ENCODE measurements at places on chromosomes 6 and 20.

GRCh38 chr6:110656492-110656891 is 158.8 kb downstream of the CDK19 start:
- H3K27ac ChIP-seq, result no peak overlapping the region
- H3K27me3 ChIP-seq, result no peaks in the 10 kb centered on the region
- no peak overlapping the region for H3K4me3 ChIP-seq
- H3K4me1 ChIP-seq, result no peaks in the 10 kb centered on the region
- H3K36me3 ChIP-seq, result no peaks in the 10 kb centered on the region
- no peak for DNase-seq

DNA sequence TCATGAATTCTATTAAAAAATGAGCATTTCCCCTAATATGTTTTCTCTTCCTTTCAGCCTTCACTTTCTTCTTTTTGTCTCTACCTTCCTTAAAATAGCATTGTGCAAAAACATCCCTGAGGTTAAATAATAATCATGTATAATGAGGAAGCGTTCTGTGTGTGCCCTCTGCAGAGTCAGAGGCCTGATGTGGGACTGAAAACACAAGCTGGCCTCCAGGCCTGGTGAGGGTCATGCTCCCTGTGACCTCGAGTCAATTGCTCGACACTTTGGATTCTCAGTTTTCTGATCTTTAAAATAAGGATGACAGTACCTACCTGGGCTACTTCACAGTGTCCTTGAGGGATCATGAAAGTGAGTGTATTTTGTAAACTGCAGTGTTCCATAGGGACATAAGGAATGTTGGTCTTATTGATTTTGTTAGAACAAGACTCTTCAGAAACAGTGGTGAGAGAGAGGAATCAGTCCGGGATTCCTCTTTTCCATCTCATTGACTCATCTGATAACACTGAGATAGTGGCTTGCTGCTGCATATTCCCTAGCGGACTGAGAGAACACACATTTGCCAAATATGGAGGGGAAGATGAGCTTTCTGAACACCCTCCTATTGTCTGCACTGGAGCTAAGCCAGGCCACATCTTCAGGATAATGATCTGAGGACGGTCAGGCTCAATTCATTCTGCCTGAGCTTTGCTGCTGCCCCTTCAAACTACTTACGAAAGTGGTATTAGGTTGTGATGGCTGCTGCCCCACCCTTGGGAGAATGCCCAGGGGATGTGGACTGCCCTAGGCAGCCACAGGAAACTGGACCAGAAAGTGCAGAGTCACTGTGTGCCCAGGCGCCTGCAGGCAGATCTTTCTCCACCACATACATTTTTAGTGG is 39.6 kb upstream of the PDE7B start:
- no peaks in the 10 kb centered on the region for H3K27me3 ChIP-seq
- H3K4me3 ChIP-seq, result no peak overlapping the region
- H3K4me1 ChIP-seq, result no peaks in the 10 kb centered on the region
- DNase-seq, result no peak
- H3K36me3 ChIP-seq, result no peaks in the 10 kb centered on the region

DNA sequence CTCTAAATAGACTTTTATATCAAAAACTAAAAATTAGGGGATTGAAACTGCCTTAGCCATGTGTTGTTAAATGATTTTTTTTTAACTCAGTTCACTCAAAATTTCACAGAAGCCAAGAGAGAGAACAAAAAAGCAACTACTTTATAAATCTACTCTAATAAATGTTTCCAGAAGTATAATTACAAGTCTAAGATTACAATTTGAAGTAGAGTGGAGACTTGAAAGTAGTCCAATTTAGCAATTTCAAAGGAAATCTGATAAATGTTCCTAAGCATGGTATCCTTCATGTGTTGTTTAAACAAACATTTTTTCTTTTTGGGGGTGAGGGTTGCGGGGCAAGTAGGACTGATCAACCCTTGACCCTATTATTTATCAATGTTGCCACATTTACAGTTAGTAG is 72.6 kb downstream of the PHIP start:
- H3K27me3 ChIP-seq, result no peaks in the 10 kb centered on the region
- no peaks in the 10 kb centered on the region for H3K4me1 ChIP-seq
- DNase-seq, result no peak

GRCh38 chr6:31131595-31131994 is 7.3 kb downstream of the PSORS1C2 start:
- no peak overlapping the region for H3K4me3 ChIP-seq
- DNase-seq, result no peak
- H3K27me3 ChIP-seq, result no peaks in the 10 kb centered on the region
- H3K4me1 ChIP-seq, result no peaks in the 10 kb centered on the region
- H3K27ac ChIP-seq, result no peak overlapping the region

DNA sequence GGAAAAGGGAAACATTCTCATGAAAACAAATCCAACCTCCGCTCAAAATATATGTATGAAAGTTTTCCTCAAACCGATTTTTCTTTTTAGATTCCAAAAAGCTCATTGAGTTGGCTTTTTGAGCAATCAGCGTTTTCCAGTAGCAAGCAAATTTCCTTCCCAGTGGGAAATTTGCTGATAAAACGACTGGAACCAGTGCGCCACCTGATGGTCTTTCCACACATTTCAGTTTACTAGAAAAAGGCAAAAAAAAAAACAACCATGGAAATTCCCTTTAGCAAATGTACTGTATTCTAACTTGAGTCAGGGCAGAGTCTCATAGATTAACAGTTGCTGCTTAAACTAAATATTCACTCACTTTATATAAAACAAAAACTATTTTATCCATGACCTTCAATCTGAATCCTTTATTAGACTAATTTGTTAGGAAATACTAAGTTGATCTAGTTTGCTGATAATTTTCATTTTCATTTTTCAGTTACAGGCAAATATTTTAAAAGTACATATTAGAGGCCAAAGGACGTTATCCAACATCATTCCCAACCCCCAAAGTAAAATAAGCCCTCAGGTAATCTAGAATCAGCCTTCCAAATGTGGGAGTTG is 271.5 kb downstream of the FOXA2 start:
- H3K27me3 ChIP-seq, result no peaks in the 10 kb centered on the region
- no peak overlapping the region for H3K4me3 ChIP-seq
- no peak overlapping the region for H3K27ac ChIP-seq
- no peaks in the 10 kb centered on the region for H3K4me1 ChIP-seq

DNA sequence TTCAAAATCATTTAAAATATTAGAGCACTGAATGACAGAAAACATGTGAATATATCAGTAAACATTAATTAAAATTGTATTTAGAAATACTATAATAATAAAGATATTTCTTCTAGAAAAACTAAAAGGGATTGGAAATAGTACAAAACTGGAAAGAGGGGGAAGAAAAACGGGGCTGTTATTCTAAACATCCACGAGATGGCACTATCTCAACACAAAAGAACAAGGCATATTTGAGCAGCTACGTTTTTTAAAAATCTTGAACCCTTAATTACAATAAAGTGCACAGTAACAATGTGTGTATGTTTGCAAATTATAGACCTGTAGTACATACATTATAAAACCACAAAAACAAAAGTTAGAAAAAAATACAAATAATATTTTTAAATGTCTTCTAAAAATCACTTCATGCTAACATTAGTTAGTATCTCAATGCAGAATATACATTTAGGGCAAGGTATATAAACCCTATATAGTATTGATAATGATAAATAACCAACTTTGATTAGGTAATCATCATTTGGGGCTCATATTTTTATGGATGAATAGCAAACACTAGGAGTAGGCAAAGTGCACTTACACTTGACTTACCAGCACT is 42.5 kb upstream of the PNISR start:
- H3K4me1 ChIP-seq, result no peaks in the 10 kb centered on the region
- H3K27me3 ChIP-seq, result no peaks in the 10 kb centered on the region
- no peaks in the 10 kb centered on the region for H3K36me3 ChIP-seq
- DNase-seq, result no peak
- H3K27ac ChIP-seq, result no peak overlapping the region

- no peaks in the 10 kb centered on the region for H3K27me3 ChIP-seq
- H3K4me3 ChIP-seq, result no peak overlapping the region
- no peak for DNase-seq
- no peaks in the 10 kb centered on the region for H3K36me3 ChIP-seq
These were observed 198.4 kb upstream of the SOX4 start for GRCh38 chr6:21395121-21395520.

- no peak for DNase-seq
- no peaks in the 10 kb centered on the region for H3K36me3 ChIP-seq
- H3K4me3 ChIP-seq, result no peak overlapping the region
- no peaks in the 10 kb centered on the region for H3K4me1 ChIP-seq
These were observed 85.9 kb downstream of the ADTRP start for GRCh38 chr6:11692451-11693376.

DNA sequence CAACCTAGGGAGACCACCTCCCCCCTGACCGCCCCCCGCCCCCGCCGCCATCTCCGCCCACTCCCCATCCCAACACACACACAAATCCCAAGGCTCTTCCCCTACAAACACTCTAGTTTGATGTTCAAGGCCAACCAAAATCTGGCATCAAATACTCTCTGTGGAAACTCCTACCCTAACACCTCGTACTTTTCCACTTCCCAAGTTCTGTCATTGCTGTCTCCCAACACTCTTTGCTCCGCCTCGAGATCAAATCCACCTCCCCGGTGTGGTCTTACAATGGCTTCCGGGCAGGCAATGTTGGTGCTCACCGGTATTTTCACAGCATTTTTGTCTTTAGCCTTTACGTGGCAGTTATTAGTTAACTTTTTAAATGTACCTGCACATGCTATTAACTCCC is 4.8 kb upstream of the QKI start:
- H3K4me1 ChIP-seq, result peaks cover 3% of the 10 kb centered on the region
- H3K27ac ChIP-seq, result no peak overlapping the region
- DNase-seq, result no peak
- H3K4me3 ChIP-seq, result no peak overlapping the region
- H3K27me3 ChIP-seq, result no peaks in the 10 kb centered on the region

DNA sequence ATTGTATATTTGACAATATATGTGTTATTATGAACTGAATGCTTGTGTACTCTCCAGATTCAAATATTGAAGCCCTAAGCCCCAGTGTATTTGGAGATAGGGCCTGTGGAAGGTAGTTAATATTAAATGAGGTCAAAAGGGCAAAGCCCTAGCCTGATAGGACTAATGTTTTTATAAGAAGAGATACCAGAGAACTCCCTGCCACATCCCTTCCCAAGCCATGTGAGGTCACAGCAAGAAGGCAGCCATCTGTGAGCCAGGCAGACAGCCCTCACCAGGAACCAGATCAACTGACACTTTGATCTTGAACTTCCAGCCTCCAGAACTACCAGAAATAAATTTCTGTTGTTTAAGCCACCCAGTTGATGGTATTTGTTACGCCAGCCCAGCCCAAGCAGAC is 36.4 kb upstream of the FBXL4 start:
- no peak overlapping the region for H3K27ac ChIP-seq
- H3K4me3 ChIP-seq, result no peak overlapping the region
- no peaks in the 10 kb centered on the region for H3K4me1 ChIP-seq
- no peaks in the 10 kb centered on the region for H3K27me3 ChIP-seq
- H3K36me3 ChIP-seq, result no peaks in the 10 kb centered on the region
- DNase-seq, result no peak

GRCh38 chr20:35181731-35182130 is 9.9 kb downstream of the PROCR start:
- no peak overlapping the region for H3K4me3 ChIP-seq
- DNase-seq, result no peak
- H3K27ac ChIP-seq, result no peak overlapping the region
